Activated gamma-delta T cell treated with anti-CD3 and anti-CD28 coated beads, Interleukin-2, amount 50 U/mL, for 16 hours (primary cell): ENCODE measurements at places on chromosomes 5 and 9.

GRCh38 chr5:36070687-36071571 lies 4.2 kb upstream of the UGT3A2 start:
- no peak for DNase-seq

DNA sequence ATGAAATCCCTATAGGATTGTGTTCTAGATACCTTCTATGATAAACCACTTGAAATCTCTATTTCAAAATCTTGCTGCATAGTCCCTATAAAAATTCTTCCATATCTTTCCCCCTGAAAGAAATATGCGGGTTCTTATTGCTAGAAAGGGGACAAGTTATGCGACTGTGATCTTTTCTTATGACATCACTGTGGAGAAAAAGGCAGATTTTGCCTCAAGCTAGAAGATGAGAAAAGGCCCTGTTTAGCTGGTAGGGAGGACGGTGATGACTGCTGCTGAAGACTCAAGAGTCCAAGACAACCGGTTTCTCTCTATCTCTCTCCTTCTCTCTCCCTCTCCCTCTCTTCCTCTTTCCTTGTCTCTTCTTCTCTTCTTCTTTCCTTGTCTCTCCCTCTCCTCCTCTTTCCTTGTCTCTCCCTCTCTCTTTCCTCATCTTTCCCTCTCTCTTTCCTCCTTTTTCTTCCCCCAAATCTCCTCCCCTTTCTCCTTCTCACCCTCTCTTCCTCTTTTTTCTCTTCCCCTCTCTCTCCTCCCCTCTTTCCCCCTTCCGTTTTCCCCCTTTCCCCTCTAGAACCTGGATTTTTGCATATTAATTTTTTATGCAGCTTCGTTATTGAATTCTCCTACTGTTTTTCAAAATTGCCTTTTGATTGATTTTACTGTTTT lies 5.3 kb downstream of the OR2S2 start:
- DNase-seq = no peak

DNA sequence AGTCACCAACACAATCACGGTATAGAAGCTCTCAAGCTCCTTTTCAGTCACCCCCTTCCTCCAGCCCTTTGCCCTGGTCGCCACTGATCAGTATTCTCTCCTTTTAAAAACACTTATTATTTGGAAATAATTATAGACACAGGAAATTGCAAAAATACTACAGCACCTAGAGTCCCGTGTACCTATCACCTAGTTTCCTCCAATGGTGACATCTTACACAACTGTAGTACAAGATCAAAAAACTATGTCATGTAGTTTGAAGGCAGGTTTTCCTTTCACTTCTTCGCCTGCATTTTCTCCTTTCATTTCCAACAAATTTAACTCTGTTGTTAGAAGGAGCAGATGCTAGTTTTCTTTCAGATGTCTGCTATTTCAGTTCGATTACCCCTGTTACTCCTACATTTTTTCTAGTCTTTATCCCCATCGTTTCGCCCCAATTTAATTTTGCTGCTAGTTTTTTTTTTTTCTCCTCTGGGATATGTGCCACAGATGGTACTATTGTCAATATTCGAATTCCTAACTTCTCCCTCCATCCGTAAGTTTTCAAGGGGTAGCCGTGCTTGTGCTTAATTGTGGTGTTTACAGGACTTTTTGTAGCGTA lies 612 bp upstream of the ATG10 start:
- DNase-seq = no peak

- DNase-seq = no peak
These were observed 16.5 kb upstream of the ADRB2 start for GRCh38 chr5:148809781-148810524.

DNA sequence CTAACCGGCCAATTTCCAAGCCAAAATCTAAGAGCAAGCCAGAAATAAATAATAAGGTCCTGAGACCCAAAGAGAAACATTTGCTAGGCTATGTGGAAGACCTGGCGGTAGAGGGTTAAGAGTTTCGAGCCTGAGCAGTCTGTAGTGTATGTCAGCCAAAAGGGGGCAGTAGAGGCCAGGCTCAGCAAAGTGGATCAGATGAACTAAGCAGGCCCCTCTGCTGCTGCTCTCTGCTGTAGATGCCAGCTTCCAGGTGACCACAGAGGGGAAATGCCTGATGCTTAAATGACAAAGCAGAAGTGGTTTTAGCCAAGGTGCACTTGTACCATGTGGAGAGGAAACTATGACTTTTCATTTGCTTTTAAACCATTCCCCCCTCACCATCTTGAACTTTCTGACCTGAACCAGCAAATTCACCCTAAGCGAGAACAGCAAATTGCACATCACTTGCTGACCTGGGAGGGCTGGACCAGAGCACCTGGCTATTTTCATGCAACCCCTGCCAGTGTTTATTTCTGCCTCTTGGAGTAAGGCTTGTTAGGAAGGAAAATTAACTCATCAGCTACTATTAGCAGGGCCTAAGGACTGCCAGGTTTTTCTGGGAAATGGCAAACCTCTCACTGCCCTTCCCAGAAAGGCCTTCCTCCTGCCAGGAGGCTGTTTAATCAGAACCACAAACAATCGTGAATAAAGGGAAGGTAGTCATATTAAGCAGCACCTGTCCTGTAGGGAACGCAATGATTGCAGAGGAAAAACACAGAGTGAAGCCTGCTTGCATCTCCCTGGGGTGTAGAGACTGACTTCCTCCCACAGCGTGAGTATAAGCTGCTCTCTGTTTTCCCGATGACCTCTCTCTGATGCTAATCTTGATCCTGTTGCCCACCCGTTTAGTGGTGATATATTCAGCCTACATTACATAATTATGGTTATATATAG lies 818.2 kb downstream of the TLR4 start:
- no peak for DNase-seq

GRCh38 chr5:82295144-82295543 lies 17.0 kb upstream of the RPS23 start:
- no peak for DNase-seq

DNA sequence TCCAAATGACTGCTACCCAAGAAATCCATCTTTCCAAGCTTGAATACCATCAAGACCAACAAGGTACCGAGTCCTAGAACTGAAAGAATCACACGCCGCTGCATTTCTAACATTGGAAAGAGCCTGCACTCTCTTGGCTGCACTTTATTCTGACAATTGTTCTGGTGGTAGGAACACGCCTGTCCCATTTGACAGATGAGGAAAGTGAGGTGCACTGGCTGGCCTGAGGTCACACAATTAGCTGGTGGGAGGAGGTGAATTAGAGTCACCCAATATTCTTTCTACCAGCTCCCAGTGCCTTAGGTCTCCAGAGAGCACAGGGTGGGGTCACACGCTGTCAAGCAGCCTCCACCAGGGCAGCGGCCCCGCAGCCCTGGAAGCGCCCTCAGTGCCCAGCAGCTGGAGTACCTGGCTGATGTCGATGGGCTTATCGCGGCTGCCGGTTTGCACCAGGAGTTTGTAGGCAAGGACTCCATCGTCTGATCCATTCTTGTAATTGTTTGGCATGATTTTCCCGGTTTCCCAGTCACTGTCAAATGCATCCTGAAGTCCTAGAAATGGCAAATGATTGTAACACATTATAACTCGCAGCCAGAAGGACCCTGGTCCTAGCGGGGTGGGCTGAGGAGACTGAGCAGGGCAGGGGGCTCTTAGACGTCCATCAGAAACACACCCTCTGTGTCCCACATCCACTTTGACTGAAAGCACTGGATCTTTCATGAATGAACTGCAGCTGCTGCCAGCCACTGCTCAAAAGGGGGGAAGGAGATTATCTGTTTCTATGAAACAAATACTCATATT lies 55.1 kb downstream of the PTCH1 start:
- DNase-seq = no peak

- DNase-seq = no peak
These were observed 111.4 kb downstream of the TRIM32 start for GRCh38 chr9:116798521-116798920.

GRCh38 chr9:72440992-72441847 lies 76.2 kb upstream of the ZFAND5 start:
- no peak for DNase-seq

GRCh38 chr9:23824830-23825591 lies 1.0 kb downstream of the ELAVL2 start:
- DNase-seq = no peak

- no peak for DNase-seq
These were observed 9.5 kb downstream of the FGF18 start for GRCh38 chr5:171428809-171429542.

DNA sequence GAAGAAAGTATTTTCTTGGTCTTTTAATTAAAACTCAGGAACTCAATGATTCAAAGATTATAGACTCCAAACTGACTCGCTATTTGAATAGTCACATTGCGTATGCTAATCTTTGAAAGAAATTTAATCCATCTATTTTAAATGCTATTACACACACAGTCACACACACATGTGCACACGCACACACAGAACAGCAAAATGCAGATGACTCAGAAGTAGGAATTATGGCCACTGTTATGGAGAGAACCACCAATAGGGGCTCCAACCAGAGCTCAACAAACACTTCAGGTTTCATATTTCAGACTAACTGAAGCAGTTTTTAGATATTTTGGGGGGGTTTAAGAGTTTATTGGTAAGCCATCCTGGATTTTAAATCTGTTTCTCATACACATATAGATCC lies 1917.9 kb downstream of the EFNA5 start:
- DNase-seq = no peak
